NCI-H1694 treated with DMSO at 0.1 percent for 48 hours (cell line): ENCODE measurements at places on chromosomes 5 and 9.

DNA sequence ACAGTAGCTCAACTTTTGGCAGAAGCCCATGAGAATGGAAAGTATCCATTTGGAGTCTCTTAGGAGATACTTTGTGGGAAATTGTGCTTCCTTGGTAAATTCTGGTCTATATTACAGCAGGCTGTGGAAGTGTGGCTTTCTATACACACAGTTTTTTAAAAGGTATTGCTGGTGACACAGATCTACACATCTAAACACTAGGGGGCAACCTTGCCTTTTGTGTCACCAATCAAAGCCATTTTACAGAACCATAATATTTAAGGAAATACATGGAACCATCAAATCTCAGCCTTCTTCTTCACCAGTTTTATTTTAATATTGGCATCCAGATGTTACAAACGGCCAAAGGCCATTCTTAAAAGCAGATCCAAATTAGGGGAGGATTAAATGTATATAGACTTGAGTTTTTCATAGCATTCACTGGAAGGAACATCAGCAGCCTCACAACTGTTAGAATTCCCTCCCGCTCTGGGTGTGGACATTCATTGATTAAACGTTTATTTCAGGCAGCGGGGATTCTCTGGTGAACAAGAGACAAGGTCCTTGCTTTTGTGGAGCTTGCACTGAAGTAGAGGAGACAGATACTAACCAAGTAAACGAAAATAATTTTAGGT, 132.4 kb upstream of the EPB41L4A start:
- peak; percentile 71 for DNase-seq

DNA sequence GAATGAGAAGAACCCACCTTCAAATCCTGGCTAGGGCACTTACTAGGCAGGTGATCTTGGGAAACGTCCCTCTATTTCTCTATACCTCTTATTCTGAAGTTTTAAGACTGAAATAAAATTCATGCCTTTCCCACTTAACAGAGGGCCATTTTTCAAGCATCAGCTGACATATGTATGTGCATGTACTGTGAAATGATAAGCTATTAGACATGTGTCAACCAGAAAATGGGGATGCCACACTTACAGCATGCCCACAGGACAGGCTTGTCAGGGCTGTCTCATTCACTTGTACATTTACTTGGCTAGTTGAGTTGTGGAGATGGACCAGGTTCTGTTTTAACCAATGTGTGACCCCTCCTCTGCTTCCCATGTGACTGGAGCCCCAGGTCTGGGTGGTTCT, 78.5 kb downstream of the C9orf152 start:
- no peak for DNase-seq

DNA sequence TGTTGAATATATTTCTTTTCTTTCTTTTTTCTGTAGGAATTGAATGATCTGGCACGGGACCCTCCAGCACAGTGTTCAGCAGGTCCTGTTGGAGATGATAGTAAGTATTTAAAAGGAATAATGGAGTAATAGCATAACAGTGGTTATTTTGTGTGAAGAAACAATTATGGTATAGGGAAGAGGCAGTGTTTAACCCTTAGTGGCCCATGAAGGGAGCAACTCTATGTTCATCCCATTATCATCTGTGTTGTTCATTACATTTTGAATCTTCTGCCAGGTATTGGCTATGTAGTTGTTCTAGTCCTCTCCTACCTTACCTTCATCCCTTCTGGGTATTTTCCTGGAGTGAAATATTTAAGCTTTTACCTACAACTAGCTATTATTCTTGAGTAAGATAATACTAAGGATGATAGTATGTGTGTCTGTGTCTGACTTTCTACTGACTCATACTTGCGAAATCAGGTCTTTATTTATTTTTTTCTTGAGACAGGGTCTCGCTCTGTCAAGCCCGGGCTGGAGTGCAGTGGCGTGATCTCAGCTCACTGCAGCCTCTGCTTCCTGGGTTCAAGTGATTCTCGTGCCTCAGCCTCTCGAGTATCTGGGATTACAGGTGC, 39.3 kb downstream of the UBE2D2 start:
- no peak for DNase-seq

GRCh38 chr5:14896131-14896530, 24.6 kb upstream of the ANKH start:
- no peak for DNase-seq

DNA sequence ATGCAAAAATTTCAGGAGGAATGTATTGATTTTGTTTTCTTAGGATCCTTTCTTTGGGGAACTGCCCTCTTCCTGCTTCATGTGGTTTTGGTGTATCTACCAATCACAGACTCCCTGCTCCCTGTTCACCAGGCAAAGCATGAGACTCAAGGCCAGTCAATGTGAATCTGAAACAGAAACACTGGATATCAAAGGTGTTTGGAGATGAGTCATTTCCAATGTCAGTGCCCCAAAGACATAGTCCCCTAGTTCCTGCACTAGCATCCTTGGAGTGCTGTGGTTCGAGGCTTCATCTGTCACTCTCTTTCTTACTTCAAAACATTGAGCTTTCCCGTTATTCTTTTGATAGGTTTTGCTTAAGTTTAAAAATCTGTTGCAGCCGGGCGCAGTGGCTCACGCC, 8.1 kb downstream of the PPP3R2 start:
- no peak for DNase-seq

DNA sequence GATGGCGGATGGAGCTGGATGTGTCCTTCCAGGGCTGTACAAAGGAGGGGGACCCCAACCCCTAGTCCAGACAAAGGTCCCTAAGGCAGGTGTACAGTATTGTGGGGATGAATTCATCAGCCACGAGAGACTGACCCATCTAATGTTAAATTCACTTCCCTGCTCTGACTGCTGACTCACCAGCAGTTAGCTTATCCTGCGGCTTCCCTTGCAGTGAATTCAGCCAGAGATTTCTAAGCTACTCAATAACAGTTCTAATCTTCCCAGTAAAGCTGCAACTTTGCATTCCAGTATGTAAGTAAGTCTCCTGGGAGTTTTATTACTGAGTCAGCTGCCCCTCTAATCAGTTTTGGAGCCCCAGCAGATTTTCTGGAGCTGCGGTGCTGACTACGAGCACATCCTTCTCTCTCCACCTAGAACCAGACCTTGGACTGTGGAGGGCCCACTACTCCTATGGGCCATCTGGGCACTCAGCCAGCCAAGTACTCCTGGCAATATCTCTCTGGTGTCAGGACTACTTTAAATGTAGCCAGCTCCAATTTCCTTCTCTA, 16.1 kb downstream of the B4GALT1 start:
- no peak for DNase-seq

GRCh38 chr5:130045334-130045733, 141.1 kb downstream of the CHSY3 start:
- DNase-seq, result no peak

DNA sequence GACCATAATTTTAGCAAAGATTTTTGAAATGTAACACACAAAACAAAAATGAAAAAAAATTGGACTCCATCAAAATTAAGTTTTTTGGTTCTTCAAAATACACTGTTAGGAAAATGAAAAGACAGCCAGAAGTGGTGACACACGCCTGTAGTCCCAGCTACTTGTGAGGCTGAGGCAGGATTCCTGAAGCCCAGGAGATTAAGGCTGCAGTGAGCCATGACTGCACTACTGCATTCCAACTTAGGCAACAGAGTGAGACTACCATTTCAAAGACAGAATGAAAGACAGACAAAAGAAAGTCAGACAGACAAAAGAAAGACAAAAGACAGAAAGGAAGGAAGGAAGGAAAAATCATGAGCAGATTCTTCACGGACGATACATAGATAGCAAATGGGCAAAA, 7.5 kb downstream of the DIAPH1 start:
- no peak for DNase-seq

GRCh38 chr5:13316176-13316575, 628.3 kb downstream of the DNAH5 start:
- no peak for DNase-seq

GRCh38 chr5:95440825-95441224, 49.7 kb downstream of the FAM81B start:
- no peak for DNase-seq

DNA sequence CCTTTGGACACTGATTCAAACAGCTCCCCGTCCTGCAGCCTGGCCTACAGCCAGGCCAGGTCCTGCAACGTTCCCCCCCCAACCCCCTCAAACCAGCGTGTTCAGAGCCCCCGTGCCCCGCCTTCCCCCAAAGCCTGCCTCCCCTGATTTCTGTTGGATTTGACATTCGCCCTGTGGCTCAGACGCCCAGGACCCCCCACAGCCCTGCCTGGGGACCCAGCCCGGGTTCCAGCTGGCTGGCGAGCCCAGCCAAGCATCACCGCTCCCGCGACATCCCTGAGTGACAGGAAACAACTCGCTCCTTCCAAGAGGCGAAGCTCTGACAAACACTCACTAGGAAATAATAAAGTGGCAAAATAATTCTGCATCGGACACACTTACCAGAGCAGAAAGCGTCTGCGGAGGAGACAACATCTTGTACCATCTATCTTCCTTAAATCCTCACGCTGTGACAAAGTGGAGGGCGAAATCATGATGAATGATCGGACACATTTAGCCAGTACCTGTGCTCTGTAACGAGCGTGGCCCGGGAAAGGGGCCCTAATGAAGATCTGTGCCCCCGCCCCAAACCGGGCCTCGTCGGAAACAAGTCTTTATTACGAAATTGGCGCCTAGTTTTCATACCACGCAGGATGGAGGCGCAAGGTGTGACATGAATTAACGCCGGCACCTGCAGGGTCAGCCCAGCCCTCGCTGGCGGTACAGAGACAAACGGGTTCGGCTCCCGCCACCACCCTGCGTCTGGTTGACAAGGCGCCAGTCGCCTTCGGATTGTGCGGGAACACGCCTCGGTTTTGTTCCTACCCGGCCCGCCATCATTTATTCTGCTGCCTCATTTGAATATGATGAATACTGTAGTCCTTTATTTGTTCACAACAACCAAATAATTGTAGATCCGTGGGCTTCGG, 91.0 kb upstream of the MVB12B start:
- no peak for DNase-seq

DNA sequence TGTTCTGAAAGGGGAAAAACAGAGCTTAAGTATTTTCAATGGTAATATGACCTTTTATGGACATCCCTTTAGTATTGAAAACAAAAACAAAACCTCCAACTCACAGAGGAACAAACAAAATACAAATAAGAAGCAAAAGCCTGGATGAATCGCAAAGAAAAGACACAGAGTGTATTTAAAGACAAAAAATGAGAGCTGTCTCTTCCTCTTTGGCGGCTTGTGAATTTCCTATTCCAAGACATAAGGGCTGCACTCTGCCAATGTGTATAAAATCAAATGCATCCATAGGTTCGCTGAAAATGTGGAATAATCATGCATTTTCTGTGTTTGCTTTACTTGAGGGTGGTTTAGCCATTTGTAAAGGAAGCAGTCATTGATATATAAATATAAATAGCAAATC, 739.3 kb upstream of the ZNF608 start:
- peak; percentile 39 for DNase-seq

- DNase-seq, result no peak
These were observed 20.6 kb upstream of the SLC9A3 start for GRCh38 chr5:544675-545355.
